ENCODE measurements at places on chromosomes 6 and 20. TPM values are rescaled to one million over a fixed set of nuclear protein-coding genes. Genes with fewer than 3 reads are reported as not detected.

Gene ZSCAN23
- total RNA-seq = 15.5 TPM

Gene SOX4
- total RNA-seq = 71.0 TPM

- DNase-seq = no peak
Measured at GRCh38 chr20:32560989-32561830, 23.9 kb downstream of the NOL4L start.

- DNase-seq = no peak
Measured at GRCh38 chr6:147322299-147323162, 118.3 kb downstream of the STXBP5 start.

GRCh38 chr20:62824476-62825332 lies 7.9 kb downstream of the COL9A3 start:
- DNase-seq = no peak

DNA sequence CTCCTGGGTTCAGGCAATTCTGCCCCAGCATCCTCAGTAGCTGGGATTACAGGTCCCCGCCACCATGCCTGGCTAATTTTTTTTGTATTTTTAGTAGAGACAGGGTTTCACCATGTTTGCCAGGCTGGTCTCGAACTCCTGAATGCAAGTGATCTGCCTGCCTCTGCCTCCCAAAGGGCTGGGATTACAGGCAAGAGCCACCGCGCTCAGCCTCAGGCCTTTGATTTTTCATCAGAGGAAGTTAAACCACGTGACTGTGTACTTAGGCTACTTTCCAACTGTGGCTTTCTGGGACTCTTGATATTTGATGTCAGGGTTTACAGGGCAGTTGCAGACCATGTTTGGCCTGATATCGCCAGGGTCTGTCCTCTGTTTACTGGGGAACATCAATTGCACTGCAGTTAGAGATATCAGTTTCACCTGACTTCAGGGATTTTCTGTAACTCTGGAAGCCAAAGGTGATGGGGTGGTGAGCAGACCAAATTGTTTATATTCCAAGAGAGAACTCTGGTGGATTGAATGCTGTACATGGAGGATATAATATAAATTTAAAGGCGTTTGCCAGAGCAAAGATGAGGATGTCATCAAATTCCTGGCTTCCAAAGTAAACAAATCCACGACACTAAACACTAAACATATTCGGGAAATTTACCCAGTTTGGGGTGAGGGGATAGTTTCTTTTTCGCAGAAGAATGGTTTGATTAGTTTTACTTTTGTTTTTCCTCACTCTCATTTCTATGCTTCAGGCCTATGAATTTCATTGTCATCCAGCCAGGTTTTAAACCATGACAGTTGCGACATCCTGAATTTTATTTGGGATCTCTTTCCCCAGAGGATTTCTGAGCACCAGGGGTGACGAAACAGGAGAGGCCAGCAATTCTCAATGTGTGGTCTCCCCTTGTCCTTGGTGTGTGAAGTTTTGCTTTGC lies 4.2 kb downstream of the PSMF1 start:
- DNase-seq = no peak

Gene KHDC1
- 2.6 TPM for total RNA-seq

Gene XKR7
- 0.05 TPM for total RNA-seq

Gene OXT
- not detected for total RNA-seq

- DNase-seq = no peak
Measured at GRCh38 chr20:19392344-19393130, 180.1 kb downstream of the SLC24A3 start.

DNA sequence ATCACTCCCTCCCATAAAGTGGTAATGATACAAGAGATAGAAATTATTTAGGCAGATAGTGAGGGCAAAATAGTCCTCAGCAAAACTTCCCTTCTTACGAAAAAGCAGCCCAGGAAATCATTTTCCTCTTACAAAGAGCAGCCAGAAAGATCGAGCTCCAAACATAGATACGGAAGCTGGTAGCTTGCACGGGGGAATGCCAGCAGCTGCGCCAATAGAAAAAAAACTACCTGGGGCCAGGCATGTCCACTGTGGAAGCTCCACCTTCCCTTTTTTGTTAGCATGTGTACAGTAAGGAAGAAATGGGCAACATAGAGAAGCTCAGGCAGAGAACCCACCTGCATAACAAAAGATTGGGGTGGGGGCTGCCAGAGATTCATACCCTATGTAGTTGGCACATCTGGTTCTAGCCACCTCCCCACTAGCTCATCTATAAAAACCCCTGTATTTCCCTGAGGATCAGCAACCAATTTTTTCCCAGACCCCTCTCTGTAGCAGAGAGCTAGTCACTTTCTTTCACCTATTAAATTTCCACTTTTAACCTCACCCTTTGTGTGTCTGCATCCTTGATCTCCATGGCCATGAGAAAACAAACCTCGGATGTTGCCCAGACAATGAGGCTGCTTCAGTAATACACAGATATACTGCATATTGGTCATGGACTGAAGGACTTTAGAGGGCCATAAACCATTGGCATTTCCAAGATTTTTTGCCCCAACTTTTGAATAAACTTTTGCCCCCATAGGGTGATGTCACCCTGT lies 52.1 kb downstream of the SOD2 start:
- DNase-seq = no peak

DNA sequence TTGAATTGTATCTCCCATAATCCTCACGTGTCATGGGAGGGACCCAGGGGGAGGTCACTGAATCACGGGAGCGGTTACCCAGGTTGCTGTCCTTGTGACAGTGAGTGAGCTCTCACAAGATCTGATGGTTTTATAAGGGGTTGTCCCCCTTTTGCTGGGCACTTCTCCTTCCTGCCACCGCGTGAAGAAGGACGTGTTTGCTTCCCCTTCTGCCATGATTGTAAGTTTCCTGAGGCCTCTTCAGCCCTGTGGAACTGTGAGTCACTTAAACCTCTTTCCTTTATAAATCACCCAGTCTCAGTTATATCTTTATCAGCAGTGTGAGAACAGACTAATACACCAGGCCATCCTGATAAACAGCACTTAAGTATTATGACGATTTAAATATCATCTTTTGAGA lies 9.0 kb upstream of the MRGBP start:
- DNase-seq = no peak

- DNase-seq = no peak
Measured at GRCh38 chr20:48649868-48650267, 177.9 kb downstream of the PREX1 start.

Gene FABP7
- 0.63 TPM for total RNA-seq

- DNase-seq = no peak
Measured at GRCh38 chr6:156747715-156748114, 29.5 kb upstream of the ARID1B start.

Gene DLL1
- total RNA-seq = 5.9 TPM

Gene SDCBP2
- total RNA-seq = 1.9 TPM

Gene MCHR2
- 0.48 TPM for total RNA-seq

- DNase-seq = no peak
Measured at GRCh38 chr6:40490508-40490907, 96.7 kb downstream of the LRFN2 start.

DNA sequence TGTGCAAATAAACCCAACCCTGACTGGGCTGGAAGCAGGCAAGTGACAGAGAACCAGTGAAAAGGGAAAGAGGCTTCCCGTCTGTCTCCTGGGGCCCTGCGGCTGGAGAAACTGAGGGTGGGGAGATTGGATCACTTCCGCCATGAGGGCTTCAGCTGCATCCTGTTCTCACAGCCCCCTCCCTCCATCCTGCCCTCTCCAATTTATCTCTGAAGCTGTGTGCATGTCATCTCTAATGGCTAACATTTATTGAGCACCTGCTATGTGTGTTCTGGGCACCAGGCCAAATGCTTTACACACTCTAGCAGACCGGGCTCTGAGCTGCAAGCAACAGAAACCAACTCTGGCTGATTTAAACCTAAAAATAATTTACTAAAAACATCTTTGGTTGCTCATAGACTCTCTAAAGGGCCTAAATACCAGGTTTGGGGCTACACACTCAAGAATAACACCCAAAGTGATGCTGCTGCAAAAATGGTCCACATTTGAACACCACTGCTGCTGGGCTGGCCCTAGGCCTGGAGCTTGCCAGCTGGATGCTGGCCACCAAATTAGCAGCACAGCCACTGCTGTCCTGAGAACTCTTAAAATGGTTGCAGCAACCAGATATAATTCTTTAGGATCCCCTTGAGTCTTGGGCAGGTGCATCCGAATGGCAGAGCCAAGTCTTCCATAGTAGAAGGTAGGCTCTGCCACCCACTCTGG lies 123.6 kb upstream of the LRFN2 start:
- DNase-seq = no peak

DNA sequence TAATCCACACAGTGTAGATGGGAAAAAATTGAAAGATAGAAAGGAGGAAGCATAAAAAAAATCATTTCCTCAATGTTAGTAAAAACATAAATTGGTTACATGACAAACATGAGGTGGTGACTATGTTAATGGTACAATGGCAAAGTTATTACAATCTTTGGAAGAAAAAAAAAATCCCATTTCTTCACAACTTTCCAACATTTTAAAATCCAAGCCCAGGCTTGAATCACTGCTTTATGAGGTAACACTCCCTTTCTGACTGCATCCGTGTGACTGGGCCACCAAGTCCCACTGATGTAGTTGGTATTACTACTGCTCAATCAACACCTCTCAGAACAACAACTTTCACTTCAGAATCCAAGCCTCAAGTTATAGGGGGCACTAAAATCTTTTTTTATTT lies 160.4 kb downstream of the BTBD9 start:
- no peak for DNase-seq

Gene TPX2
- 22.7 TPM for total RNA-seq

Gene VWA7
- 0.42 TPM for total RNA-seq

Gene PGK2
- not detected for total RNA-seq

DNA sequence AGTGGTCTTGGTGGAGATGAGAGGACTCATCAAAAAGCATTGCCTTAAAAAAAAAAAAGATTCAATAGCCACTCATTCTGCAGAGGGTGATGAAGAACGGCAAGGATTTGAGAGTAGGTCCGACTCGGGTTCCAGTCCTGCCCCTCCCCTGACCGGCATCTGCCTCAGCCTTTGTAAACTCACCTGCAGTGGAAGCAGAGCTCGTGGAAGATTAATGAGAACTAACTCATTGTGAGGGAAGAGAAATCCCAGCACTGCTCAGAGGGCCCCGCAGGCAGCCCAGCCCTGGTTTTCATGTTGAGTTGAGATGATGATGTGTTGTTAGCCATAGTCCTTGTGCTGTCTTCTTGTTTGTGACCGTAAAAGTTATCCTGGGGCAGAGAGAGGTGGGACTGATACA lies 59.4 kb downstream of the GCNT2 start:
- no peak for DNase-seq

DNA sequence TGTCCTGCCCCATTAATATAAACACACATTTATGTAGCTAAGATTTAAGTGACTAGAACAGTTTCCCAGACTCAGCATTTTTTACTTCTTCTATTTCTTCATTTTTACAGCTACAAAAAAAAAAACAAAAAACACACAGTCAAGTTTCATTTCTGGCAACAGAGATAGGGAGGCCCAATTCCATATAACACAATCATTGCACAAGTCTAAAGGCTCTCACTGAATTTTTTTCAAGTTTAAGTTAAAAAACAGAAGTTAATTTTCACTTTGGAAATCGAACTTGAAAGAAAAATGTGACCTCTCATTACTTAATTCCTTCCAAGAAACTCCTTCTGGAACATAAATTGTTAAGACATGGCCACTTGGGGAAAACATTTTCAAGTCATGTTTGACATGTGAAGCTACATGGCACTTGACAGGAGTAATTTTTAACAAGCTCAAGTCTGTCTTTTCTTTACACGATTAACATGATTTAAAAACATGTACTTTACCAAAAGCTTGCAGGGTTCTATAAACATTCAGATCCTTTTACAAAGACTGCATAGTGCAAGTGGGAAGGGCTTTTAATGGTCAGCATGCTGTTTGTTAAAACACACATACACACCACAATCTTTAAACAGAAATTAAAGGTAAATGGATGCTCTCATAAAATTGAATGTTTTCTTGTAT lies 100.1 kb upstream of the CCDC28A start:
- no peak for DNase-seq

GRCh38 chr20:62738025-62738881 lies 29.6 kb downstream of the NTSR1 start:
- DNase-seq = no peak

- no peak for DNase-seq
Measured at GRCh38 chr6:160462551-160463109, 114.5 kb downstream of the SLC22A3 start.

Gene CABLES2
- total RNA-seq = 2.1 TPM

DNA sequence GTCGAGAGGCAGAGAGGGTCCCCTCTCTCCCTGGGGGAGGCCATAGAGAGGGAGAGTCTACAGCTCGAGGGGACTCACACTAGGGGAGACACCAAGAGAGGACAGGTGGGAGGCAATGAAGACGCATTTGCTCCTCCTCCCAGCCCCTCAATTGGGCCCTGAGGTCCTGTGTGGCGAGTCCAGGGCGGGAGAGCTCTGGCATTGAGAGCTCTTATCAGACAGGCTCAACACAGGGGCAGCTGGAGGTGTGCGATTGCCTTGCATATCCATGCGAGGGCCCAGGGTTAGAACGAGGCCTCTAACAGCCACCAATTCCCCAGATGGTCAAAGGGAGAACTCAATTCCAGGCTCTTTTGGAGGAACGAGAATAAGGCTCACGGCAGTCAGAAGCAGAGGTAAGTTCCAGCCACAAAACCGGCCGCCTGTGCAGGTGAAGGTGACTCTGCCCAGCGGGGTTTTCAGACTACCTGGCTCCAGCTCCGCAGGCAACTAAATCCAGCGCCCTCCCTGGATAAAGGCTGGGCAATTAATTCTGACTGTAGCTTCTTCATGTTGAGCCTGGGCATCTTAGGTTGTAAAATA lies 94.0 kb upstream of the MPC1 start:
- DNase-seq = no peak

GRCh38 chr6:48553467-48554189 lies 442.6 kb upstream of the PTCHD4 start:
- DNase-seq = no peak

Gene SPATA25
- 1.7 TPM for total RNA-seq

DNA sequence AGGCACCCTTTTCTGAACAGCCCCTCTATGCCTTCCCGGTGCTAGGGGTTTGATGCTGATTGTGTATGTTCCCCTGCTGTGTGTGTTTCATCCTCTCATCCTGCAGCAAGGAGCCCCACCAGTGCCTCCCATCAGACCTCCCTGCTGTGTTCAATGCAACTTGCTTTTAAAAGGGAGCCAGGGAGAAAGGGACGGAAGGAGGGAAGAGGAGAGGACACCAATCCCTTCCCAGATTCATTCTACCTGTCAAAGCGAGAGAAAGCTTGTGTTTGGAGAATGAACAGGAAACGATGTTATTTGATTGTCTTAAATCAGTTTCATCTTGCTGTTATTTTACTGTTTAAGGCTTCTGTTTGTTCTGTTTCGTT lies 259.2 kb downstream of the ADGB start:
- no peak for DNase-seq

DNA sequence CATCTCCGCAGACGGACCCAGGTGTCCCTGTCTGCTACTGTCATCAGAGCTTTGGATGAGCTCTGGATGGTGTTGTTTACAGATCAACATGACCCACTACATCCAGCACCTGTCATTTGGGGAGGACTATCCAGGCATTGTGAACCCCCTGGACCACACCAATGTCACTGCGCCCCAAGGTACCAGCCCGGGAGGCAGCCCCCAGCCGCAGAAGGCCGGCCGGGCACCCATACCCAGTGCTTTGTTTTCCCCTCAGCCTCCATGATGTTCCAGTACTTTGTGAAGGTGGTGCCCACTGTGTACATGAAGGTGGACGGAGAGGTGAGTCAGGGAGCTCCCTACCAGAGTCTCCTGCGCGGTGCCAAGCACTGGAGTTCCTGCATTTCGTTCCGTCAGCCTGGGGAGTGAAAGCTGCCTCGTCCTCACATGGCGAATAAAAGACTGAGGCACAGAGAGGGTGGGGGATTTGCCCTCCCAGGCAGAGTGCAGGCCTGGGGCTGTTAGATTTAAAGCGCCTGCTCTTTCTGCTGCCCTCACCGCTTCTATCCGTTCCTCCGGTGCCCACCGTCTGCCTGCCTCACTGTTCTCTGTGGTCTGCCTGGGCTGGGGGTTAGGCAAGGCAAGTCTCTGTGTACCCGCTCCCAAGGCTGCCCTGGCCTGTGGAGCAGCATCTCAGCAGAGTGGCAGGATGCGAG lies 14.2 kb downstream of the ERGIC3 start:
- DNase-seq = no peak

Measured in urinary bladder (tissue), 4 donors.